ENCODE measurements at places on chromosomes 4 and X.

DNA sequence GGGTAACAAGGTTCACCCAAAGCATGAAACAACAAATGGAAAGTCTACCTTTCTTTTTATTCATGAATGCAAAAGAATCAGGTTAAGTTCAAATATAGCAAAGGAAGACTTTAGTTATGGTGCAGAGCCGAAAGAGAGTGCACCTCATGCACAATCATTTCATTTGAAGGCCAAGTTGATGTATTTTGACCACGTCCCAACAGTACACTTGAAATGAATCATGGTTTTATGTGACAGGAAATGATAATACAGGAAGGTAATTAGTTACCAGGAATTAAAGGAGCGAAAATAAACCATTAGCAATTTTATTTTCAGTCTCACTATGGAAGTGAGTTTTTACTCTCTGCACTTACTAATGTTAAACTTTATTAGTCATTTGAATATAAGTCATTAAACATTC lies 281.2 kb upstream of the DIAPH2 start:
- no peak for DNase-seq

- DNase-seq: no peak
Measured at GRCh38 chrX:125742811-125743210, 423.1 kb downstream of the TEX13C start.

GRCh38 chr4:158760866-158761265 lies 8.0 kb upstream of the FNIP2 start:
- DNase-seq: no peak

GRCh38 chr4:127832585-127832984 lies 48.1 kb upstream of the PLK4 start:
- DNase-seq: no peak

DNA sequence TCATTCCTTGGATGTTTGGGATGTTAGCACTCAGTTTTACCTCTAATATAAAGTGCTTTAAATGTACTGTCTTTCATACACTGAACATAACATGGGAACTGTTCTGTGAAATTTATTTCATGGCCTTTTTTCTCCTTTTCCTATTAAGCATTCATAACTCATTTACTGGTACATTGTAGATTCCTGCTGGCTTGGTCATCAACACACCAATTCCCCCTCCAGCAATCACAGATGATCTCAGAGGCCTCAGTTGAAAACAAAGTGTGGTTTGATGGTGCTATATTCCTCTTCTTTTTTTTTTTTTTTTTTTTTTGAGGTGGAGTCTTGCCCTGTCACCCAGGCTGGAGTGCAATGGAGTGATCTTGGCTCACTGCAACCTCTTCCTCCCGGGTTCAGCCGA lies 61.9 kb upstream of the FAM47B start:
- DNase-seq: no peak

DNA sequence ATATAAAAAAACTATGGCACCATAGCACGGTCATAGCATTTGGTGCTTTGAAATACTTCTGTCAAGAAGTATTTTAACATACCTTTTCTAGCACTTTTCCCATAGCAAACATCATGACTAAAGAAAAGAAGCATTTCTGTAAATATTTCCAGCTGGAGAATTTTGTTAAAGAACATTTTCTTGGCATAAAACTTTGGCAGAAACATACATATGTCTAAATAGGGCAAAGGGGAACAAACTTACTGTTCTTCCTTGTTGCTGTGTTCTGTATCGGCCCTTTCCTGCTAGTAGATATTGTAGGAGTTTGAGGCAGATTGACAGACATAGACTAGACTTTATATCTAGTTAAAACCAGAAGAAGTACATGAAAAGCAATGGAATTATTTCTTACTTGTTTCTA lies 2368.5 kb downstream of the PCDH7 start:
- DNase-seq: no peak

GRCh38 chr4:186820391-186820891 lies 96.8 kb upstream of the FAT1 start:
- no peak for DNase-seq

- no peak for DNase-seq
Measured at GRCh38 chrX:465418-466215, 78.9 kb upstream of the PPP2R3B start.

DNA sequence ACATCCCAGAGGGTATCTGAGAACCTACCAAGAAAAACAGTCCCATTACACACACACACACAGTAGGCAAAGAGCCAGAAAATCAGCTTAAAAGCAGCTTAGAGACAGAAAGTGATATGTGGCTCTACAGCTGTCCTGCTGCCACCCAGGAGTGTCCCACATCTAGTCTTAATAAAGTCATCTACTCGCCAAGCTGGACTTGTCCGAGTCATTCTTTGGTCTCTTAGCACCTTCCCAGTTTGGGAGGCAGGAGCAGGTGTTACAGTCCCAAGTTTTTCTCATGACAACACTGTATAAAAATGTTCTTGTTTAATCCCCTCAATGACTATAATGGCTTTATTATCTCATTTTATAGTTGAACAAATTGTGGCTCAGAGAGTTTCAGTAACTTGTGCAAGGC lies 252.5 kb upstream of the CASK start:
- DNase-seq: no peak

GRCh38 chr4:73392936-73393335 lies 11.2 kb upstream of the ALB start:
- DNase-seq: no peak

- DNase-seq: no peak
Measured at GRCh38 chr4:113563691-113564378, 197.7 kb downstream of the CAMK2D start.

GRCh38 chr4:85761803-85762528 lies 287.0 kb downstream of the ARHGAP24 start:
- DNase-seq: no peak

- no peak for DNase-seq
Measured at GRCh38 chr4:1349359-1350168, 2.6 kb downstream of the UVSSA start.

GRCh38 chr4:142567620-142568451 lies 278.3 kb downstream of the INPP4B start:
- DNase-seq: no peak

GRCh38 chrX:129746557-129747470 lies 8.0 kb downstream of the XPNPEP2 start:
- no peak for DNase-seq

GRCh38 chr4:185128272-185129119 lies 14.6 kb upstream of the SLC25A4 start:
- DNase-seq: no peak

DNA sequence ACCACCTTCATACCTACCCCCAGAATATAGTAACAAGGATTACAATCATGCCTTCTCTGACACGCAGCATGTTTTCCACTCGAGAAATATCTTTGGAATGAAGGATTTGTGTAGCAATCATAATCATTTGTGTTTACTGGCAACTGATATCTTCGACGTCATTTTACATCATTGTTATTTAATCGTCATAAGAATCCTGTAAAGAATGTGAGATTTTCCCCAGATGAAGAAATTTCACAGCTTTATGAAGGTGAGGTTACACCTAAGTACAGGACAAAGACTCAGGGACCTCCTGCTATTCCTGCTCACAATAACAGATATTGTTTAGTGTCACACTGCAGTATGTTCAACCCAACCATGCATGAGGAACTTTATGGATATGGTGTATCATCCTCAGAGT lies 198.2 kb upstream of the LDB2 start:
- DNase-seq: no peak

GRCh38 chr4:16294455-16294854 lies 68.2 kb upstream of the TAPT1 start:
- no peak for DNase-seq

- DNase-seq: no peak
Measured at GRCh38 chr4:28799696-28800095, 1920.5 kb upstream of the PCDH7 start.

DNA sequence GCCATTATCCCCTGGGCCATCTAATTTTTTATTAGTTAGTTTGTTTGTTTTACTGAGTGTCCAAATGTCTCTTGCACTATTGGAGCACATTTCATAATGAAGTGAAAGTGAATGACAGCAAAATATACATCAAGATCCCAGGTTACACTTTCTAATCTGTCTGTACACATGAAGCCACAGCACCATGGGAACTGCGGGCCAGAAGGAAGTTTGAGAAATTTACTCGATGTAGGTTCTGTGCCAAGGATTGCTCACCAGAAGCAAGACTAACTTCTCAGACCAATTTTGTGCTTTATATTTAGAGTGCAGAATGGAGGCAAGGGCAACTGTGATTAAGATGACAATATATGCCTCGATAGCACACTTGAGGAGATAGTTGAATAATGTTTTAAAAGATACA lies 258.0 kb downstream of the COL25A1 start:
- no peak for DNase-seq

DNA sequence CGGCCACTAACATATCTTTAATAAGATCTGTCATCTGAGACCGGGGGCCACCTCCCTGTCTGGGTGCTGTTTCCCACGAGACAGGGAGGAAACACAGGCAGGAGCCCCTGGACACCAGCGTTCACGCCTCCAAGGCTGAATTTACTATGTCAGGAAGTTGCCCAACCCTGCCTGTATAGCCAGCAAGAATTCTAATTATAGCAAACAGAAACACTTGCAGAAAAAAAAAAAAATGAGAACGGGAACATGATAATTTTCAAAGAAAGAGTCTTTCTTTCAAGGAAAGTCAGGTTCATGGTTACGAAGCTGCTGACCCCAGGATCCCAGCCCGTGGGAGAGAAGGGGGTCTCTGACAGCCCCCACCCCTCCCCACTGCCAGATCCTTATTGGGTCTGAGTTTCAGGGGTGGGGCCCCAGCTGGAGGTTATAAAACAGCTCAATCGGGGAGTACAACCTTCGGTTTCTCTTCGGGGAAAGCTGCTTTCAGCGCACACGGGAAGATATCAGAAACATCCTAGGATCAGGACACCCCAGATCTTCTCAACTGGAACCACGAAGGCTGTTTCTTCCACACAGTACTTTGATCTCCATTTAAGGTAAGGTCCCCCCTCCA lies at the start of gene IL3RA:
Gene IL3RA (plus strand): TSS at position 455 of the 613 bp plus-strand sequence. CDS start 4,981 bp downstream, outside the sequence.
- no peak for DNase-seq

DNA sequence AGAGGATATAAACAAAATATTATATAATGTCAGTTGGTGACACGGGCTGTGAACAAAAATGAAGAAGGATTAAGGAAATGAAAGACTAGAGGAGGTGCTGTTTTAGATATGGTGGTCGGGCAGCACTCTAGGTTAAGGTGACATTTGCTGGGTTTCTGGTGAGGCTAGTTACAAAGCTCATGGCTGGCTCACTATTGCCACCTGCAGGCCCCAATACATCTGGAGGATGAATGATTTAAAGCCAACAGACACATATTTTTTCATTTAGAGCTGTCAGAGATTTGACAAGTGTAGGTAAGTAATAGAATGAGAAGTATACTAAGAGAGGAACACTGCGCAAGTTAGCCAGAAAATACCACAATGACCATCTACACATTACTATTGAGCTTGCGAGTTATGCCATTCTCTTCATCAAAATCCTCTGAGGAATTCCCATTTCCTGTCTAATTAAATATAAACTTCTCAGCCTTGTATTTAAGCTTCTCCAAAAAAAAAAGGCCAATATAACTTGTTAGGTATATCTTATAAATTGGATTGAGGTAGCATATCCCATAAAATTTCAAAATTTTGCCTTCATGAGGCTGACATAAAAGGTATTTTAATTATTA lies 6.4 kb upstream of the FGG start:
- no peak for DNase-seq

DNA sequence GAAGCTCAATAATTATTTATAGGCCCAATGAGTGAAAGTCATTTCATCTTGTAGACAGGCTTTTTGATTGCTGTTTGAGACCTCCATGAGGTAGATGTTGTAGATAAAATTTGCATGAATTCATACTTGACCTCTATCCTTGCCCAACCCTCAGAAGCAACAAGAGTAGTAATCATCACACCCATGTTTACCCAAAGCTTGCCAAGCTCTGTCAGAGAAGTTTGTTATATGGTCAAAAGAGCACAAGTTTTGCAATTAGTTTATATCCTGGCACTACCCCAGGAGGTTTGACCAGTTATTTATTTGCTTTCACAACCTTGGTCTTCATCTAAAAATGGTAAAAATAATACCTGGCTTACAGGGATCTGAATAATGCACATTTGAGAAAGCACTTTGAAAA lies 20.7 kb downstream of the ADH7 start:
- no peak for DNase-seq

GRCh38 chrX:104270212-104270611 lies 15.5 kb upstream of the ESX1 start:
- no peak for DNase-seq

DNA sequence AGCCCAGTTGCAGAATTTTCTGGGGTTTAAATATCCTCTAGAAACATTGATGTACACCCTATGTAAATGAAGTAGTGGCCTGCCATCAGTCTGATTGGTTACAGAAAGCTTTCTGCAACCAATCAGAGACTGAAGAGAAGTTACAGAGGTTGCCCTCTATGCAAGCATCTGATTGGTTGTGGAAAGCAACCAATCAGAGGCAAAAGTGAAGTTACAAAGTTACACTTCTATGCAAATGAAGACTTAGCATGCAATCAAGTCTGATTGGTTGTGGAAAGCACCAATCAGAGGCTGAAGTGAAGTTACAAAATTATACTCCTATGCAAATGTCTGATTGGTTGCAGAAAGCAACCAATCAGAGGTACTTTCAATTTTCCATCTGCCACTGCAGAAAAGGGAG lies 51.9 kb upstream of the USP9X start:
- no peak for DNase-seq

GRCh38 chr4:181138116-181138515 lies 1105.1 kb upstream of the TENM3 start:
- no peak for DNase-seq

- no peak for DNase-seq
Measured at GRCh38 chr4:55980725-55981124, 32.0 kb downstream of the CEP135 start.

DNA sequence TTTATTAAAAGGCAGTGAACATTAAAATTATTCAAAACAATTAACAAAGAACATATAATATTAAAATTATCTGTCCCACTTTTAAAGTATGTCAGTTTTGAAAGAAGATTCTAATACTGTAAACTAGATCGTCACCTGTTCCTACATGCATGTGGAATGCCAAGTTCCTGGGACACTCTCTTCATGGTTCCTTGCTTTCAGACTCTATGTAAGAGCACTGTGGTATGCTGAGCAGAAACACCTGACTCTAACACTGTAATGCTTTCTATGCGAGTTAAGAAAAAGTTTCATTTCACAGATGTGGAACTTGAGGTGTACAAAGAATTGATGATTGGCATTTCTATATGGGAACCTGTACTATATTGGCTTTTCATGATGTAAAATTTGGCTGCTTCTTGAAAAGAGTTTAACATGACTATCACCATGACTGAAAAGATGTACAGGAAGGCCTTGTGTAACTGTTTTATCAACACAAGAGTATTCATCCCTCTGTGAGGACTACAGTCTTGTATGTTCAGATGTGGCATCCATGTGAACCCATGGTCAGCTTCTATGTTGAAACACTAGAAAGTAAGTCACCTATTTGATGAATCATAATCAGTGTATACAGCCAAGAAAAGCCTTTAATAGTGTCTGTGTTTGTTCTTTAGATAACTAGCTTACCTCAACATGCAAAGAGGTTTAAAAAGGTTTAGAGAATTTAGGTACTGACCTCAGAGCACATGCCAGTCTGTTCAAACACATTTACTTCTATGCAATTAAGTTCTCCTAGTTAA lies 354.5 kb downstream of the ARHGAP24 start:
- DNase-seq: no peak

GRCh38 chr4:159227984-159228383 lies 125.1 kb downstream of the RAPGEF2 start:
- no peak for DNase-seq

All from stimulated activated CD8-positive, alpha-beta memory T cell treated with anti-CD3 and anti-CD28 coated beads, Interleukin-7, amount 100 ng/mL, for 48 hours (primary cell).